ENCODE measurements at places on chromosomes 3 and 15.

DNA sequence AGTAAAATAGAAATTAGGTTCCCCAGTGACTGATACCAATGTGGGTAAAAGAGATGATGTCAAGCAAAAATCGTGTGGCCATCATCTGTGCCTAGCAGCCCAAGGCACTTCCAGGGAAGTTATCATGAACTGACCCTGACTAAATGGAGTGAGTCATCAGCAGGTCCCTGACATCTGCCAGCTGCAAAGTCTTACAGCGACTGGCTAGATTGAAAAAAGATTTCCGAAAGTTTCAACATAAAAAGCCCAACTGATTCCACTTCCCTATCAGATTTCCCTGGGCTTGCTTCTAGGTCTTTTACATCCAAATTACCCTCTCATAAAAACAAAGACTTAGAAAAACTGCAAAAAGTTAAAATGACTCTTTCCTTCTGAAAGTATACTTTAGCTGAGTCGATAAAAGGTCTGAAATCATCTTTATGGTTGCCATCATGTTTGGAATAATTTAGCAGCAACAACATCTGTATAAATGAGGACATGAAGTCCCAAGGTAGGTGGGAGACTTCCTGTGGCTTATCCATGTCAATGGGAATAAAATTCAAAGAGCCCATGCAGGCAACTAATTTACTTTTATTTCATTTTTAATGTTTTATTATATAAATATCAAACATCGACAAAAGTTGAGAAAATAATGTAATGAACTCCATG is 342.8 kb downstream of the ERC2 start:
- DNase-seq, result peak; percentile 34

DNA sequence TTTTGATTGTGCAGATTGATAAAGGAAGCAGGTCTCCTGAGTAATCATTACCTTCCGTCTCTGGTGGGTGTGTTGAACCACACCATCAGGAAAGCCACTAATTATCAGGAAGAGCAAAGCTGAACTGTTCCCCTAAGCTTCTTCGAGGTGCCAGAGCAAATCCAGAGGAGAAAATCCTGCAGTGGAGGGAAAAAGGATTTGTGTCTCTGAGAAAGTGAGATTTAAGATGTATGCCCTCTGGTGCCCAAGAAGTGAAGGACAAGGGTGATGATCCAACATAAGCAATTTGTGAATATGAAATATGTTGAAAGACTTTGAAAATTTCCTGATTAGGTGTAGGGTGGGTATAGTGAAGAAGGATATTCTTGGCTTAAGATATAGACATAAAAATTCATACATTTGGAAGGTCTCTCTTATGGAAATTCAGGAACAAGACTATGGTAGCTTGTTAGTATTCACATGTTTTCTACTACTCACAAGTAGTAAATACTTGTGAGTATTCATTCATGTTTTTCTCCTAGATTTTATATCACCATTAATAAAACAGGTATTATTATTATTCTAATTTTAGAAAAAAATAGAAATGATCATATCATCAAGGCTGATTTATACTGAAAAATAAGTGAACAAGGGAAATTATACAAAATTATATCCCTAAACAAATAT is 34.8 kb downstream of the COMMD2 start:
- DNase-seq, result peak; percentile 53

- DNase-seq, result no peak
Observed at GRCh38 chr3:184697845-184698244, 14.0 kb downstream of the MAGEF1 start.

DNA sequence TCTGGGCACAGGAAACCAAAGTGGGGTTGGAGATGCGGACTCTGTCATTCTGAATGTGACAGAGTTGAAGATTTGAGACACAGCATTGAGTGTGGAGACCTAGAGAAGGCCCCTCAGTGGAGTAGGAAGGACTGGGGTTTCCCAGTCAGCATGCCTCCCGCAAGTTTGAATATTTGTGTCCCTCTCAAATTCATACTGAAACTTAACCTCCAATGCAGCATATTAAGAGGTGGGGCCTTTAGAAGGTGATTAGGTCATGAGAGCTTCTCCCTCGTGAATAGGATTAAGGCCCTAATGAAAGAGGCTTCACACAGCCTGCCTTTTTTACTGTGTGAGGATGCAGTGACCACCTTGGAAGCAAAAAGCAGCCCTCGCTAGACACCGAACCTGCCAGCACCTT is 8.0 kb downstream of the HDDC3 start:
- no peak for DNase-seq

DNA sequence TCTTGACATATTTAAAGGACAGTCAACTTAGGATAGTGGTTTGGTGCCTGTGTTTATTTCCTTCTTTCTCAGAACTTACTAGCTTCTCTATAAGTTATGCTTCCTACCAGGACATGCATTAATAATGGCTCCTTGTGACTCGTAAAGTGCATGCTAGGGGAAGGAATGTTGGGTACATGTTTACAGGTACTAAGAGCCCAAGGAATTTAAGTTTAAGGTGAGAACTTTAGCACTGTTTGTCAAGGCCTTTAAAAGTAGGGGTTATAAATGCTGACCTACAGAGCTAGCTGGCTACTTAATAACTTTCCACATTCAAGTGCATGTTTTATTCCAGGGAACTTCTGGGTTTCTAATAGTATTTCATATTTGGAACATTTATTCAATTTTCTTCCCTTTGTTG is at the start of gene TMEM207:
TSS of gene TMEM207 (minus strand) at position 101 of the 400 bp plus-strand sequence. CDS start at position 9, 92 bp downstream.
- DNase-seq, result no peak

- no peak for DNase-seq
Observed at GRCh38 chr3:1495466-1495865, 402.6 kb downstream of the CNTN6 start.

- DNase-seq, result no peak
Observed at GRCh38 chr3:20421-20820, 176.1 kb upstream of the CHL1 start.

DNA sequence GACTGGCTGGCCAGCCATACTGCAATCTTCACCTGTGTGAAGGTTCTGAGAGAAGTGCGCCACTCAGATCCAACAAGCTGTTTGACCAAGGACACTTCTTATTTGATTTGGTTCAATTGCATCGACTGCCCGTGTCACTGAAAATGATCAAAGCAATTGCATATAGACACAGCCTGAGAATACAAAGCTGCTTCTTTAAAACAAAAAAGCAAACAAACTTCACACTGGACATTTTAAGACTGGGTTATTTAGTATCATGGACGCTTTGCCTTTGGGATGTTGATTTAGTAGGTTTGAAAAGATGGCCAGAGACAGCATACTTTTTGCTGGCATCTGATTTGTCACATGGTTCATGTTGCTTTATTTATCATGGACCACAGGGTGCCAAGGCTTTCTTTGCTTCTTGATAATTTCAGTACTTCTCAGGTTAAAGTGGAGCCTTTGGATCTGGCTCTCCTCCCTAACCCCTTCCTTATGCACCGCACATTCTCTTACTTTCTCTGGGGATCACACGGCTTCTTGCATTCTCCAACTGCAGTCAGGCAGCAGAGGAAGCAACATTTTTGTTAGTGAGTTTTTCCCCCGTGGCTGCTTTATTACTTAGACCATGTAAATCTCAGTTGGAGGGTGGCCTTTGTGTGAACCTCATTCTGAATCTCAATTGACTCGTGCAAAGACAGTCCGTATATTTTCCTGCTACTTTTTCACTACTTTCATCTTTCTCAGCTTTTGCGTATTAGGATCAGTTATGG is 151.0 kb downstream of the CD47 start:
- DNase-seq, result no peak

DNA sequence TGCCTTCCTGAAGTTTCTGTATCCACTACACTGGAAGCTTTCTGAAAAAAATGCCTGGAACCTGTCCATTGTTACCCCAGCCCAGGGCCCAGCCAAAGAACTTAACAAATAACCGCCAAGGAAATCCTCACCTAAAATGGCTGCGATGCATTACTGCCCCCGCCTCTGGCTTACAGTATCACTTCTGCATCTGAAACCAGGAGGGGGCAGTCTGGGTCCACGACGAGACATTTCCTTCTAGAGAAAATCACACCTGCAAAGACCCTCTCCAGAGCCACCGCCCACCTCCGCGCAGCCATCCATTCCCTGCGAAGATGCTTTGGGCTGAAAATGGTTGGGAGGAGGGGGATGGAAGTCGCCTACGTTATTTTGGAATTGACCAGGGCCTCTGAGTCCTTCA is 22.4 kb upstream of the CELF6 start:
- DNase-seq, result no peak

DNA sequence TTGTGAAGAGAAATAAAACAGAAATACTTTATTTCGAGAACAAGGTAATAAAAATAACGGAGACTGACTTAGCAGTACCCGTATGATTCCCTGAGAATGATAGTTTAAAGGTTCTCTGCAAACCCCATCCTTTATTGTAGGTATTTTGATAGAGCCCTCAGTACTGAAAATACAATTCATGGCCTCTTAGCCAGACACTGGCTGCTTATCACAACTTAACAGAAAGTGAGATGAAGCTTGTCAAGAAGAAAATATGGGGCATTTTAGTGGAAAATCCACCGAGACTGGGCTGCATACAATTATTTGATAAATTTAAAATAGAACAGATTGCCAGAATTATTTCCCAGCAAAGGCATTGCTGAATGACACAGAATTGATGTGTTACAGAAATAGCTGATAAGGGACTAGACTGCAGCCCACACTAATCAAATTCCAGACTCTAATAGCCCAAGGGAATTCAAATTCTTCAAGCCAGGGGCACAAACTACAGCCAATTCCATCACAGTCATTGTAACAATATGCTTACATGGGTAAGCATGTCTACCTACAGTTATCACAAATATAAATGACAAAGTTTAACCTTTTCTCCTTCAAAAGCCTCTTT is 521.9 kb downstream of the PLOD2 start:
- no peak for DNase-seq

GRCh38 chr3:55343486-55344357 is 143.4 kb downstream of the WNT5A start:
- no peak for DNase-seq

DNA sequence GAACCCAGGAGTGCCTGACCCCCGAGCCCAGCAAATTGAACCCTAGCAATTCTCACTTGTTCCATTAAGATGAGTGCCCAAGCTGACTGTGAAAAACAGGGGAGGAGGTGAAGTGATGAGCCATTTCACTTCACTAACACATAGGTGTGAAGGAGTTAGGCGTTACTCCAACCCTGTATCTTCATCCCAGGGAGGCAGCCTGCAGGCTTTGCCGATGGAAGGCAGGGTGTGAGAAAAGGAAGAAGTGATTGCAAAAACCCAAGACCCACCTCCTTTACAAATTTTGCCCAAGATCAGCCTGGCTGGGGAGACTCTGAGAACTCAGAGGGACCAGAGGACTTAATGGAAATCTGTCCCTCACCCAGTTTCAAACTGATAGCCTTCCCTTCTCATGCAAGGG is 129.7 kb upstream of the WNT5A start:
- no peak for DNase-seq

DNA sequence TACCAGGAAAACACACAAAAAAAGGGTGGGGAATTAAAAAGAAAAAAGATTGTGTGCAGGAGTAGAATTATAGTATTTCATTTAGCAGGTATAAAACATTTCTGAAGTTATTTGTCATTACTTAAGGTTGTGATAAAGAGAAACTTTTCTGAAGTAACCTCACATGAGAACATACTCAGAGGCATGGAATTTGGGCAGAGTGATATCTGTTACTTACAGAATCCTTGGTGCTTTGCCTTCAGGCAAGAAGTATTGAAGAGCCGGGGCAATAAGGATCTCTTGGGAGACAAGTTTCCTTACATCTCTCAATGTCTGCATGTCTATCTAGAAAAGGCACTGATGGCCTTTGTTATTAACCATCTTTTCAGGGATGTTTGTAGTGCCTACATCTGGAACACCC is 179.7 kb upstream of the ROBO1 start:
- DNase-seq, result no peak

- DNase-seq, result no peak
Observed at GRCh38 chr3:23239211-23240068, 36.3 kb downstream of the UBE2E2 start.

DNA sequence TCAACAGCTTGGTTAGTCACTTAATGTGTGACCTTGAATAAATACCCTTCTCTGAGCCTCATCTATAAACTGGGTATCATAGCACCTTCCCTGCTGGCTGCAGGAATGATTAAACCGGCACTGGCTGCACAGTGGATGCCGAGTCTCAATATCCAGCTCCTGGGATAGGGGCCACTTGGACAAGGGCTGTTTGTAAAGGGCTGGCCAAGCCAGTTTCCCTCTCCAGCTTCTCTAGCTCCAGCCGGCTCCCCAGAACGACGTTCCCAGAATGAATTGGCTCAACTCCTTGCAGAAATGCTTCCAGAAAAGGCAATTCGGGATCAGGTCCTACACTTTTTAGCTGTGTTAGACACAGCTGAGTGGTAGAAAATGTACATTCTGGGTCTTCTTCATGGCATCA is 58.8 kb downstream of the LSM3 start:
- no peak for DNase-seq

- DNase-seq, result no peak
Observed at GRCh38 chr15:60908332-60908731, 320.8 kb downstream of the RORA start.
